AG09309 (cell line): ENCODE measurements at places on chromosomes 7 and 10.

- no peak for DNase-seq
Measured at GRCh38 chr7:138162236-138162635, 86.0 kb downstream of the AKR1D1 start.

GRCh38 chr10:130160775-130161174 is 24.6 kb downstream of the GLRX3 start:
- no peak for DNase-seq

- DNase-seq: no peak
Measured at GRCh38 chr7:3961857-3962503, 660.9 kb downstream of the SDK1 start.

DNA sequence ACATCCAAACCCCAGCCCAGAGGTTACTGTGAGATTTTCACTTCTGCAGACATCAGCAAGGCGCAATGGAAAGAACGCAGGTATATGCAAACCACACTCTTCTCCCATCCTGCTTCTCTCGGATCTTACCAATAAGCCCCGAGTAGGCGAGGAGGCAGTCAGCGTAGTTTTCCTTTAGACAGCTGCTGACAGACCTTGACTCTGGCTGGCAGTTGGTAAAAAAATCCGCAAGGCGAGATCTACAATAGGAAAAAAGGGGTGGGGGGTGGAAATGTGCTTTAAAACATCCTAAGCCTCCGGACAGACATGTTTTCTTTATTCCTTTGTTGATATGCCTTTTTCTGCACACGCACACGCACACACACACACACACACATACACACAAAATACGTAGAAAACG is 176.5 kb downstream of the GFRA1 start:
- no peak for DNase-seq

DNA sequence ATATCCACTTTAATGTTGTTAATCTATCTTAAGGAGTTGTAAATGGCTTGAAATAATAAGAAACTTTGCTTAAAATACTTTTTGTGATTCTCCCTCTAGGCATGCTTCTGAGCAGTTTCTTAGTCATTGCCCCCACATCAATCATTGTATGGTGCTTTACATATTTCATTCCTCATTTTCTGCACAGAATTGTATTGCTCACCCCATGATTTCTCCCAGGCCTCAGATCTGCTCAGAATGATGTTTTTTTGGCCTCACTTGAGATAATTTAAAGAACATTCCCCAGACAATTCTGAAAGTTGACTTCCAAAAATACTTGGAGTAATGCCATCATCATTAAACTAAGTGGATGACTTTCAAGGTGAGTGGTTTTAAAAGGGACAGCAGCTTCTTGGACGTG is 82.1 kb upstream of the PRPS1L1 start:
- DNase-seq: no peak

DNA sequence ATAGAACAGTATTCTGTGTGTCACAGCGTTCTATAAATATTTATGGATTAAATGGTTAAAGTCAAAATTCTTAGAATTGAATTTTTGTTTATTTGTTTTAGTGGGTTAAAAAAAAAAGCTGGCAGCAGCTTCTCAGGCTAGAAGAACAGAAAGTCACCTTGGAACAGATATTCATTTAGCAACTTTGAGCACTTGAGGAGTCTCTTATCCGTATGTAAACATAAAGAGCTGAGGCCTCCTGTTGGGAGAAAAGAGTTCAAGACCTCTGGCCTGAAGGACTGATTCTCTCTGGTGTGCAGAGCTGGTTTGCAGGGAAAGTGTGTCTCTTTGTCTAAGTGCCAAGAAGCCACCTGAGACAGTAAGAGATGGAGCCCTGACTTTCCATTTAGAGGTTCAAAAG is 109.9 kb downstream of the HERPUD2 start:
- DNase-seq: no peak

- no peak for DNase-seq
Measured at GRCh38 chr7:110148054-110148453, 942.9 kb upstream of the LRRN3 start.

DNA sequence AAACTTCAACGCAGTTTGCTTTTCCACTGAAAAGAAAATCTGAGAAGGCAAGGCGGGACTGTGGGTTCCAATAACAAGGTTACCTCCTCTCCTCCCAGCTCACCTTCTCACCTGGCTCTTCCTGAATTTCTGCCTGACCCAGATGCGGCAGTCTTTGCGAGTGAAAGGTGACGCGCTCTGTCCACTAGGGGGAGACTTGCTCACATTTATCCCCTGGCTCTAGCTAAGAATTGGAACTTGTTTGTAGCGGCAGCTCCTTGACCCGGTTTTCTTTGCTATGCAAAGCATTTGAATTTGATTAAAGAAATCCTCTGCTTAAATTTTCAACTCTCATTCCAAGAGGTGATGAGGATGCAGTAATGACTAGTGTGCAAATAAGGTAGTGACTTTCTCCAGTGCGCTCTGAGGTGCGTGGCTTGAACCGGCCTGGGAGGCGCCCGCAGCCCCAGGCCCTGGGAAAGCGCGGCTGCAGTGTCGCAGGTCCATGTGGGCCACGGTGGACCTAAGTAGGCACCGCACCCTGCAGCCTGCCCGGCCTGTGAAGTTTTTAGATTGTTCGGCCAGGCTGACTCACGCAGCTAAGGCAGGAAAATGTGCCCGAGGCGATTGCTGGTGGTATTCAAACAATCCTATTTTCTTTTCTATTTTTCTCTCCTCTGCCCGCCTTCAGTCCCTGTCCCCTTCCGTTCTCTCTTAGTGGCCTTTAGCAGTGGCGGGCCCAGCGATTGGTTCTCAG is 336.9 kb upstream of the NPSR1 start:
- peak; percentile 35 for DNase-seq

DNA sequence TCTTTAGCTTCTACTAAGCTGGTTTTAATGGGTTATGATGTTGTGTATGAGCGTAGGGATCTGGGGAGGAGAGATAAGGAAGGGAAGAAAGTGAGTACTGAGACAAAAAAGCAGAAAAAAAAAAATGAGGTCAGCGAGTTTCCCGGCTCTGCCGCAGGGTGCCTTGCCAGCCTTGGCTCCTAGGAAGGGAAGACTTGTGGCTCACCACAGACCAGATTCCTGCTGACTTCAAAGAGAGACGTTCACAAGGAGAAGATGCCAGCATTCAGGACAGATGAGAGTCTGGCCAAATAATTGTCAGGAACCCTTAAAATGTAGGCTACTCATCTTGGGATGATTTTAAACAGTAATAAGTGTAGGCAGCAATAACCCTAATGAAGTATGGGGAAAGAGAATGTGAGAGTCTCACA is 11.4 kb upstream of the FAS start:
- peak; percentile 82 for DNase-seq

- no peak for DNase-seq
Measured at GRCh38 chr10:84659027-84659426, 330.6 kb downstream of the CCSER2 start.

- no peak for DNase-seq
Measured at GRCh38 chr7:40493609-40494051, 358.8 kb downstream of the SUGCT start.

- DNase-seq: no peak
Measured at GRCh38 chr10:45580371-45581215, 92.0 kb downstream of the ZFAND4 start.

DNA sequence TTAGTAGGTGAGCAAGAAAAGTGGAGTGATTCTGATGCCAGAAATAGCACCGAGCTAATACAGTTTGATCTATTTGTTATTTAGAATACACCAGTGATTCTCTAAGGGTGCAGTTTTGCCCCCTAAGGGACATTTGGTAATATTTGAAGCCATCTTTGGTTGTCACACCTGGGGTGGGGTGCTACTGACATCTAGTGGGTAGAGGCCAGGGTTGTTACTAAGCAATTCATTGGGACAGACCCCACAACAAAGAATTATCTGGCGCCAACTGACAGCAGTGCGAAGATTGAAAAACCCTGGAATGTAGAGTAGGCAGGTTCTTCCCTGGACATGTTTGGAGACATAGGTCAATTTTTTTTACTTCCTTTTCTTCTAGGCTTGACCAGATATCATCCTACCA is 14.6 kb downstream of the PALS2 start:
- no peak for DNase-seq

DNA sequence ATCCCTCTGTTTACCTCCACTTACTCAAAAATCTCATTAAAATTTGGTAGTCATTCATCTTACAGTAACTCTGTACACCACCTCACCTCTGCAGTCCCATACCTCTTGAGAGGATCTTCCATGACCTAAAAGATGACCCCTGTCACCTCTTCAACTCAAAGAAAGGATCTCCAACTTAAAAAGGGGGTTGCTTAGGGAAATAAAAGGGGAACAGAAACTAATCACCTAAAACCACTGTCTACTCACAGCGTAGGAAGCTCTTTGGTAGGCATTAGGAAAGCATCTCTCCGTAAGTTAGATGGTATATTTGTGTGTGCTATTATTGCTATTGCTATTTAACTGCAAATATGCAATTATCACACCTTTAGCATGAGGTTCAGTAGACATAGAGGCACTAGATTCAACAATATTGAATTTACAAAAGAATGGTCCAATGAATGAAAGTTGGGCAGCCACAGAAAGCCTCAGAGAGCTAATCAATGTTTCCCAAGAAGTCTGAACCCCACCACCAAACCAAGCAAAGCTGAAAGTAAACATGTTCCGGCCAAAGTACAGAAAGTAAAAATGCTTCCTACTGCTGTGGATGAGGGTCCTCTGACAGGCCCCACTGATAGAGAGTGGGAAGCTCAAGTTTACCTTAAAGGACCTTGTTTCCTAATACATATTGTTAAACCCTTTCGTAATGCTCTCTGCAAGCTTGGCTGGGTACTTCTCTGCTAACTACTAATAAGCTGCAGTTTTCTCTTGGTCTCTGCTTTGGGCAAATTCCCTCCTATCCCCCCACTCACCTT is 105.8 kb downstream of the GRM8 start:
- DNase-seq: no peak

GRCh38 chr10:112953174-112954159 is 3.4 kb downstream of the TCF7L2 start:
- no peak for DNase-seq

DNA sequence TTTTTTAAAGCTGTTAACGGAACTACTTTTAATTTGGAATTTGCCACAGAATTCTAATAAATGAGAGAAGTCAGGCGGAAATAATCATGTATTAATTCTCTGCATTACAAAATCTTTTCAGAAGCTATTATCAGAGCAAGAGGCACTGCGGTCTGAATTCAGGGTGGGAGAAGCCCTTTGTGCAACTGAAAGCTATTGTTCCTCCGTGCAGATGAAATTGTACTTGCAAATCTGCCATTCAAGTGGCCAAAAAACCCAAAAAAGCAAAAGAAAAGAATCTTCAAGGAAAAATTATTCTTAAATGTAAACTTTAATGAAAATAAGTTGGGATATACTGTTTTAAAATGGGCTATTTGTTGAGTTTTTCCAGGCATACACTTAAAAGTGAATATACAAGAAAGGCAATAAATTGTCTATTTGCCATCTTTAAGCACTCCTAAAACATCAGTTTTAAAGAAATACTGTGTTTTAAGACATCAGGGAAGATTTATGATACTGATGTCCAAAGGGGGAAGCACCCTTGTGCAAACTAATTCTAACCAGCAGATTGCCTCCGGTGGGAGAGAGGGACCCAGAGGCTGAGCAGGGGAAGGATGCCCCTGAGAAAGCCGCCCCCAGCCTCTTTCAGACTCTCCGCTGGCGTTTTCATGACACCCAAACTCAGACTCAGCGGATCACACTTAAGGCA is 351.2 kb downstream of the DNAJB6 start:
- DNase-seq: no peak

- DNase-seq: no peak
Measured at GRCh38 chr7:107233-107632, 85.1 kb upstream of the FAM20C start.

DNA sequence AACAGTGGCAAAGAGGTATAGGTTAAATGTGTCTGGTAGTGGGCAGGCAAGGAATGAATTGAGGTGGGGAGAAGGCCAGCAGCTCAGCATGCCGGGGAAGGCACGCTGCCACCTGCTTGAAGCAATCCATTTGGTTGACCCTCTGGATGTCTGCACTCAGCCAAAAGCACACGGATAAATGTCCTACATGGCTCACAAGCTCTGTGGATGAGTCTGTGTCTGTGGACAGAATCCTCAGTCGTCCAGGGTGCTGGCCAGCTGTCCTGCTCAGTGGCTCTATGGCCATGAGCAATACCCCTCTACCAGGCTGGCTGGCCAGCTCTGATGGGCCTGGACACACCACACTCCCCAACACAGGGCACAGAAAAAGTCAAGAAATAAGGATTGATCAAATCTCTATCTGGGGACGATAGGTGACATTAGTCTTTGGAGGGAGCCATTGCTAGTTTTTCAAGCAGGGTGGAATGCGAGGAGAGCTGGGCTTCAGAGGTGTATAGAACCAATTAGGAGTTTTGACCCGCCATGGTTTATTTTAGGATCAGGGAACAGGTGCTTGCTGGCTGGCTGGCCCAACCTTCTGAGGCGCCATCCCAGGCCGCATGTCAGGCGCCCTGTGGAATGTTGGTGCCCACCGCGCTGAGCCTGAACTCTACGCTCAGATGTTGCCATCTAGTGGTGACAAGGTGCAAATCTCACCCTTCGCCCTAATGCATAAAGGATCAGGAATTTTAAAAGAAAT is 493.4 kb downstream of the TNS3 start:
- DNase-seq: no peak

GRCh38 chr10:93762979-93763391 is 5.2 kb downstream of the LGI1 start:
- DNase-seq: no peak

- peak; percentile 86 for DNase-seq
Measured at GRCh38 chr10:82826132-82826531, 951.1 kb downstream of the NRG3 start.

DNA sequence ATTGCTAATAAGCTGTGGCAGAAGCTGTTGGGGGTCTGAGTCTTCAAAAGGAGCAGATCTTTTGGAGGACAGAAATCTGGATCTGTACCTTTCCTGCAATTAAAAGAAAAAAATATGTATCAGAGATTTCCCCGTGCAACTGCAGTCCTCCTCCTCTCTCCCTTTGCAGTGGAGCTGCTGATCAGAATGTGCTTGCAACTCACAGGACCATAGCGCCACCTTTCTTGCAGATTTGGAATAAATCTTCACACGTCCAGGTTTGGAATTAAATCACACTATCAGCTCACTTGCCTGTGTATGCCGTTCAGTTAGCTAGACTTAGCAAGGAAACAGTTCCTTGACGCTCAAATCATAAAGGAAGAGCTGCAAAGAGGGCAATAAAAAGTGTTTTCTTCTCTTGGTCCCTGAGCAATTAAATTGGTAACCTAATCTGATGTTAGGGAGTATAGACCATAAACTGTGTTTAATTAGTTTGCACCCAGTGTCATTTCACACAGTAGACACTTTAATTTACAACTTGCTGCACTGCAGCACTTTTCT is 77.4 kb downstream of the PON1 start:
- peak; percentile 37 for DNase-seq

GRCh38 chr10:50464004-50464409 is 159.7 kb downstream of the SGMS1 start:
- DNase-seq: no peak

DNA sequence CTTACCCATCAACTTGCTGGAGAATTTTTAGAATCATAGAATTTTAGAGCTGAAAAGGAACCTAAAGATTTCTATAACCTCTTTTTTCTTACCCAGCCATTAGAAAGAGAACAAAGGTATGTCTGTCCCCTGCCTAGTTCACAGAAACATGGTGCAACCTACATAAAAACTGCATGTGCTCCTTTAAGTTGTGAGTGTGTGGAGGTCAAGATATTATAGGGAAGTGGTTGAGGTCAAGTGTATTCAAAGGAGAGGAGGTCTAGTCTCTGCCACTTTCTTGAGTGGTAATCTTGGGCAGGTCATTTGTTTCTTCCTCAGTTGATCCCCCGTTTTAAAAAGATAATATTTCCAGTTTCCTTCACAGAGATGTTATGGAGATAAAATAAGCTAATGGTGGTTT is 6.4 kb downstream of the UBTD1 start:
- no peak for DNase-seq

GRCh38 chr10:93997546-93997945 is 3.8 kb downstream of the PLCE1 start:
- no peak for DNase-seq

- DNase-seq: no peak
Measured at GRCh38 chr7:71349682-71350481, 217.9 kb downstream of the GALNT17 start.
